ENCODE measurements at places on chromosomes 11 and 22. TPM values are rescaled to one million over a fixed set of nuclear protein-coding genes. Genes with fewer than 3 reads are reported as not detected.

DNA sequence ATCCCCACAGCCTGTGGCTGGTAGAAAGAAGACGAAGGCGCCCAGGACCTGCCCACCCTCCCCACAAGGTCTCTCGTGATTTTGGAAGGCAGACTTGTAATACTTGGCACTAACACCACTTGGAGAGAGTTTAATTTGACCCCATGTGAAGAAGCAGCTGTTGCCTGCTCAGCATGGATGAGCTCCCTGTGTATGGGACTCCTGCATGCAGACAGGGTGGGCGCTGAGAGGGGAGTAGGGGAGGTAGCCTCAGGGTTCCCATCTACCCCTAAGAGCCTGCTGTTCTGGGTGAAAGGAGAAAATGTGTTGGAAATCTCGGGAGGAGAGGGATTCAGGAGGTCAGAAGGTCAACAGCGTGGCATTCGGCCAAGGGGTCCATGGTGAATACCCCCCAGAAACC, 625.9 kb downstream of the TBC1D22A start:
- no peak for DNase-seq

Gene SCGB1C1
- not detected for total RNA-seq

Gene EXPH5
- total RNA-seq: 0.65 TPM

DNA sequence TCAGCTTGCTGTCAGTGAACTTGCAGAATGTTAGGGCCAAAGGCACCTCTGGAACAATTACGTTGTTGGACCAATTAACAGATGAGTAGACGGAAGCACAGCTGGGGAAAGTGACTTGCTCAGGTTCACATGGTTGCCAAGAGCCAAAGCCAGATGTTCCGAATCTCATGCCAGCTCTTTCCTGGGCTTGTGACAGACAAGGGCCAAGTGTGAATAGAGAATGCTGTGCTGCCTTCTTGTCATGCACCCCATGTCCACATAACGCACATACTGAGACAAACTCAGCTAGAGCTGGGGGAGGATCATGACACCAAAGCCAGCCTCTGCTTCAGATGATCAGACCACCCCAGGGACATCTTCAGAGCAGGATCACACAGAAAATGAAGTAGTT, 616.3 kb downstream of the INSC start:
- DNase-seq: no peak

GRCh38 chr11:1852271-1852876, 510 bp upstream of the LSP1 start:
- no peak for DNase-seq

- DNase-seq: no peak
These were observed 50.8 kb upstream of the OR4C15 start for GRCh38 chr11:55503449-55503848.

DNA sequence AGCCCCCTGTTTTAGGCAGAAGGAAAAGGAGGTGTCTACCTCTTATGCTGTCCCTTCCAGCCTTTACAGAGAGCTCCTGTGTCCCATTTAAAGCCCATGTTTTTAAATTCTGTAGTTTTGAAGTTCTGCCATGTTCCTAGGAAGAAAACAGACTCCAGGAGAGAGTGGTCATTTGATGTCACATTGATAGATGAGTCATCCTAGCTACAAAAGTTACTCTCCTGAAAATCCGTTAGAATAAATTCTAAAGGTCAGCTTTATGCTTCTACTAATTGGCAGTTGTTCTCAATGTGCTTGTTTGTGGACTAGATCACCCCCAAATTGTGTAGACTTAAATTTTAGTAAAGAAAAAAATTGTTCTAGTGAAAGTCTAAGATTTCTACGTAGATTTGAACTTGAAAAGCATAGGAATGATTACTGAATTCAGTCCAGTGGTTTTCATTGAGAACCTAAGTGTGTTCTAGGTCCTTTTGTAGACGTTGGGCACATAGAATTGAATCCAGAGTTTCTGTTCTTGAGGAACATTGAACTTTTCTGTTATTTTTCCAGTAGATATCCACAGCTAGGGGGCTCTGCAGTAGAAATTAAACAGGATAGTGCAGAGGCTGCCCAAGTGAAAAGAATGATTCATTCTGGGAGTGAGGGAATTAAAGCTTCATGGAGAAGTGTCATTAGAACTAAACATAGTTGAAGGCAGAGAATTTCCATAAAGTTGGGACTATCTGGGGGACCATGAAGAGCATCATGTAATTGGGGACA, 140.6 kb upstream of the RASSF10 start:
- DNase-seq: no peak

DNA sequence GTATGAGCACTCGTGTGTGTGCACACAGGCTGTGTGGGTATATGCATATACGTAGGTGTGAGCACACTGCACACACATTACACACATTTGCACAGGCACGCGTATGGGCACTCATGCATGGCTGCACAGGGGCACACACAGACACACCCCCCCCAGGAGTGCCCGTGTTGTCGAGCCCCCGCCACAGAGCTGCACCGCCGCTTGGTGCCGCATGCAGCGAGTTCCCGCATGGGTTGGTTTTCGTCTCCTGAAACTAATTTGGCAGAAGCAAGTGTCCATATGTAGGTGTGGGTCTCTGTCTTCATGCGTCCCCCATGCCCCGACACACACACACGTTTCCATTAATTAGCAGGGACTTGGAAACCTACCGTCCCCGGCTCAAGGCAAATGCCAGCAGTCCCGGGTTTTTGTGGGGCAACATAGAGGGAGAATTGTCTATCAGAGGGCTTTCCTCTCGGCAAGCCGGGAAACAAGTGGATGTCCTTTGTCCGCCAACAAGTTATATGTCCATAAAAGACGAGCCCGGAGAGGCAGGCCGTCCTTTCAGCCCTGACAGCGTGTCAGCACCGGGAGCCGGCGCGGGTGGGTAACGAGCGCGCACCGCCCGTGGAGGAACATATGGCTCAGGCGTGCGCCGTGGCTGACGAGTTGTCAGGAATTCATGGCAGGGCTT, 1291.7 kb downstream of the BRD1 start:
- no peak for DNase-seq

Gene PKP3
- not detected for total RNA-seq

DNA sequence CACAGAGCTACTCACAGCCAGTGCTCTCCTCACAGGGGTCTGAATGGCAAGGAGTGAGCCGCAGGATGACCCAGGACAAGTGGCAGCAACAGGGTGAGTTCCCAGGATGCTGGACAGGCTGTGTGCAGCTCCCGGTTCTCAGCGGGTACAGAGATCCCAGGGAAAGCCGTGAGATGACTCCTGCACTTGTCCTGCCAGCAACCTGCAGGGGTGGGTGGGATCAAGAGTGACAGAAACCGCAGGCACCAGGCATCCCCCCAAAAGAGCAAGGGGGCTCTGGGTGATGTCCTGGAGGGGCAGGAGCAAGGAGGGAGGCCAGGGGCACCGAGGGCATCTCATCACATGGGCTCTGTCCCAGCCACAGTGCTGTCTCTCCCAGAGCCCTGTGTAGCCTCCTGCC, 15.9 kb upstream of the PRODH start:
- no peak for DNase-seq

GRCh38 chr11:111300569-111300968, 2.2 kb downstream of the POU2AF3 start:
- no peak for DNase-seq

GRCh38 chr11:23865341-23865975, 631.4 kb upstream of the LUZP2 start:
- DNase-seq: no peak

Gene ART5
- total RNA-seq: not detected

Gene OR2AG1
- not detected for total RNA-seq

DNA sequence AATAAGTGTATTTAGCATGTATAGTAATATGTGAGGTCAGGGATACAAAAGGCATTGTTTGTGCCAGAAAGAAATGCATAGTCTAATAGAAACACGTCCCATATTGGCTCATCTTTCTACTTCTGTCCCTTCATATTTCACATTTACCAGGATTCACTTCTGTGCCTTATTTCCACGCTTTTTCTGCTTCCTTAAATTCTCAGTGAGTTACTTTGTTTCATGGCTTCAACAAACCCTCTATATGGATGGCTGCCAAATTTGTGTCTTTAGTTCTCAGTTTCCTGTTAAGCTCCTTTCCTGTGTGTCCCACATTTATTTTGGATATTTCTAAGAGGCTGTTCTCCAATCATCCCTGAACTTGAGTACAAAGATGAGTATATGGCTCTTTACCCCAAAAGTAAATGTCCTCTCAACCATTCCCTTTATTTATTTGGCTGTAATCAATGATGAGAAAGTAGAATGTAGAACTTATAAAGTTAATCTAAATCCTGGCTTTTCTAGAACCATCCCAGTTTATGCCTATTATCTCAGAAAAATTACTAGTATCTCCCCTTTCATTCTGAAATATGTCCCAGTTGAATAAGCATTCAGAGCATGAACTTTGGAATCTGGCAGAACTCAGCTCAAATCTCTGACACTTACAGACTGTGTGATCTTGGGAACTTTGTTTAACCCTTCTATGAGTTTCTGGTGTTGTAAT, 23.5 kb downstream of the OR8B12 start:
- no peak for DNase-seq

DNA sequence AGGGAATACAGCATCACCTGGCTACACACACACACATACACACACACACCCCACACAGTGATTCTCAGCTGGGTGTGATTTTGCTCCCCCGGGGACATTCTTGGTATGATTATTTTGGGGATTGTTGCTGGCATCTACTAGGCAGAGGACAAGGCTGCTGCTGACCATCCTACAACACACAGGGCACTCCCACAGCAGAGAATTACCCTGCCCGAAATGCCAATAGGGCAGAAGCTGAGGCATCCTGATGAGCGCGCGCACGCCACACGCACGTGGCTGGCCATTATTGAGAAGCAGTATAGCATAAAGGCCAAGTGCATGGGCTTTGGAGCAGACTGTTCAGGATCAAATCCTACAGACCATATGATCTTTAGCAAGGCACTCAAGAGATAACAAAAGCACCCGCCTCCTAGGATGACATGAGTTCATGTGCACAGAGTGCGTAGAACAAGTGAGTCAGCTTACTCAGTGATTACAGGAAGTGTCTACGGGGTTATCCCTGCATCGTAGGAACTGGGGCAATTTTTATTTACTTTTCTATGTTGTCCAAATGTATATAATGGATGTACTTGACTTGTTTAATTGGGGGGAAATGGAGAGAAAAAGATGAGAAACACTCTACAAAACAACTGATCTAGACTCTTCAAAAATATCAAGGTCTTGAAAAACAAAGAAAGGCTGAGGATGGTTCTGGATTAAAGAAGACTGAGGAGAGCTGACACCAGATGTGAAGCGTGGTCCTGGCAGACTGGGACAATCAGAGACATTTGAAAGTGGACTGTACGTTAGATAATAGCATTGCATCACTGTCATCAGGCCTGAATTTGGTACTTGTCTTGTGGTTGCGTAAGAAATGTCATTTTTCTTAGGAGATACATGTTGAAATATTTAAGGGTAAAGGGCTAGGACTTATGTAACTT, 7.2 kb upstream of the EHD1 start:
- DNase-seq: peak; percentile 42

DNA sequence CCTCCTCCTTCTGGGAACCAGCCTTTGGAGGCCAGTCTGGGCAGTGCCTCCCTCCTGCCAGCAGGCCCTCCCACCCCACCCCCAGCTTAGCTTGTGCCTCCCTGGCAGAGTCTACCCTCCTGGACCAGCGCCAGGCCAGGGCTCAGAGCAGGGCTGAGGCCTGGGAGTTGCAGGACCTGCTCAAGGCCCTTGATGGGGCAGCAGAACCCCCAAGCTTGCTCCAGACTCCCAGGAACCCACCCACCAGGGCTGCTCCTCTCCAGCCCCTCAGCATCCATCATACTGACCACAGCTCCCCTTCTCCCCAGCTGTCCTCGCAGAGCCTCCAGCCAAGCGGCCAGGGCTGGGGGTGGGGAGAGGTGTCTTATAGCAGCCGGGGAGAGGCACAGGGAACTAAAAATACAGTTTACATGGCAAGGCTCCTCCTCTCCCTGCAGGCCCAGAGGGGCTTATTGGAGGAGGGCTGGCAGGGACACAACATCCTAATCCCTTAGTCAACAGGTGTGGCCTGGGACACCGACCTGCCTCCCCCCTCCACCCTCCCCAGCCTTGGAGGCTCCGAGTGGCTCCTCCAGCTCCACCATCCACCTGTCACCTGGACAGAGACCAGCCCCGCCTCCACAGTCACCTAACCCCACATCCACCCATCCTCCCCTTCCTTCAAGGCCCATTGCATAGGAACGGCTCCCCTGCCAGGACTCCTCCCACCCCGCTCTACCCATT, 5.2 kb upstream of the MB start:
- DNase-seq: no peak

DNA sequence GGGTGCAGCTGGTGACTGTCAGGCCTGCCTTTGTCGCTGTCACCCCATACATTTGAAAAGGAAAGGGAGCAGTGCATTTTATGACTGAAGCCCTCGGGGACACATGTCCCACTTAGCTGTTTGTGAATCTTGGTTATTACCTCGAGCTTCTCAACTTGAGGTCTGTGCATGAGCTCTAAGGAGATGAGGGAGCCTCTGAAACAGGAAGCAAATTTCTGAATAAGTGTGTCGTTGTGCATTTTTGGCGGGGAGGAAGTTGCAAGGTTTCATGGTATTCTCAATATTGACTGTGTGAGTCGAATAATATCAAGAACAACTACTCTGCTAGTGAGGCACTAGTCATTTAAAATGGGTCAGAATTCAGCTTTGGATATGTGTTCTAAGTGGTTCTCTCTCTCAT, 149.7 kb upstream of the PLET1 start:
- no peak for DNase-seq

DNA sequence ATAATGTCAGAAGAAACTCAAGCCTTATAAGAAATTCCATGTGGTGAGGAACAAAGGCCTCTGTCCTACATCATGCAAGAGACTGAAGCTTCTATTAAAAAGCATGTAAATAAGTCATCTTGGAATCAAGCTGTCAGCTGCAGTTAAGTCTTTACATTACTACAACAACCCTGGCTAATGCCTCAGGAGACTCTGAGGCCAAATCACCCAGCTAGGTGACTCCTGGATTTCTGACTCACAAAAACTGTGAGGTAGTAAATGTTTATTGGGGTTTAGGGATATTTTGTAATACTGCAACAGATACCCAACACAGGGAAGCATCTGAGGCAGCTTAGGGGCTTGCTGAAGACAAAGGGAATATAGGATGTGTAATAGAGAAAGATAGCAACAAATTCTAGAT, 89.6 kb downstream of the C11orf87 start:
- DNase-seq: no peak

GRCh38 chr11:102361086-102362031, 14.3 kb downstream of the BIRC2 start:
- DNase-seq: no peak

- DNase-seq: no peak
These were observed 70.3 kb downstream of the MAML2 start for GRCh38 chr11:96272529-96273222.

Gene CXCR5
- total RNA-seq: 5.5 TPM

DNA sequence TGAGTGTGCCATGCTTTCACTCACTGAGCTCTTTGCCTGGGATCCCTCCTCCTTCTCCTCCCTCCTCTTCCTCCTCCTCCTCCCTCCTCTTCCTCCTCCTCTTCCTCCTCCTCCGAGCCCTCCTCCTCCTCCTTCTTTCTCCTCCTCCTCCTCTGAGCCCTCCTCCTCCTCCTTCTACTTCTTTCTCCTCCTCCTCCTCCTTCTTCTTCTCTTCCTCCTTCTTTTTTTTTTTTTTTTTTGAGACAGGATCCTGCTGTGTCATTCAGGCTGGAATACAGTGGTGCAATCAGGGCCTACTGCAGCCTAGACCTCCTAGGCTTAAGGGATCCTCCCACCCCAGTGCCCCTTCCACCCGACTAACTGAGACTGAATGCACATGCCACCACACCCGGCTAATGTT, 62.3 kb downstream of the DEUP1 start:
- no peak for DNase-seq
